Stimulated activated CD4-positive, alpha-beta T cell treated with anti-CD3 and anti-CD28 coated beads, Interleukin-2, amount 100 ng/mL, for 24 hours (primary cell): ENCODE measurements at places on chromosomes 3 and 15.
A peak's percentile ranks its signal among the peaks of the same experiment; 100 is the strongest.

- DNase-seq, result no peak
Observed at GRCh38 chr15:29978411-29979382, 104.1 kb upstream of the GOLGA8J start.

DNA sequence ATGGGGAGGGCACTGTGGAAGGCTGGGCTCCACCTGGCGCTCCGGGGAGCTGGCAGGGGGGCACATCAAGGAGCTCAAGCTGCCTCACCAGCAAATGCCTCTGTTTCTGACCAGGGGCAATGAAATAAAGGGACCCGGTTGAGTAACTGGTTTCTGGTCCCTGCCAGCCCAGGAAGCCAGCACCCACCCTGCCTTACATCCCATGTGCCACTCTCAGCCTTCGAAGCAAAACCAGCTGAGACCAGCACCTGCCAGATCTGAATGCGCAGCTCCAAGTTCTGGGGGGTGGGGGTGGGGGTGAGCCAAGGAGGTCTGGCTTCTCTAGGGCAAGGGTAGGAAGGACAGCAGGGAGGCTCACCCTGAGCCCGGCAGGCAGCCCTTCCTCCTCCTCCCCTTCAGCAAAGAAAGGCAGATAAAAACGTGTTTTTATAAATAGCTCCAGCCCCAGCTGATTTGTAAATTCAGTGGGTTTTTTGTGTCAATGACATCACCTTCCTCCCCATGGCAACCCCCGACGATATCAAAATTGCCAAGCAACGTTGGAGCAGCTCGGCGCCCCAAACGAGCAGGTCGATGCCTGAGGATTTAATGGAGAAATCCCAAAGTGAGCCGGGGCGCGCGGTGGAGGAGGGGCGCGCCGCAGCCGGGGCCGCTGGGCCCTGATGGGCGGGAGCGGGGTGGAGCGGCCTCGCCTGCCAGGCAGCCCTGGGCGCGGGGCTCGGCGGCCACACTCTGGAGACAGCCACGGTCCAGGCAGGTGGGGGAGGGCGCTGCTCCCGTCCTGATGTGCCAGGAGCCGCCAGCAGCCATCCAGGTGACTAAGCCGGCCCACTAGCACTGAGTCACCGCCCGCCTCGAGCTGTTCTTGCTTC is at the start of gene PAK6:
TSS of gene PAK6 (plus strand) at position 532 of the 872 bp plus-strand sequence. CDS start 25,723 bp downstream, outside the sequence.
- DNase-seq, result peak; percentile 43

GRCh38 chr15:76310475-76311099 is 682 bp downstream of the ETFA start:
- DNase-seq, result no peak

GRCh38 chr3:11059090-11059798 is 66.7 kb downstream of the SLC6A1 start:
- peak; percentile 49 for DNase-seq
